ENCODE measurements at places on chromosomes 7 and 10. TPM values are rescaled to one million over a fixed set of nuclear protein-coding genes. Genes with fewer than 3 reads are reported as not detected.

The SCRN1 gene
- polyA plus RNA-seq: 2.3 TPM

The AGK gene
- 28.5 TPM for polyA plus RNA-seq

The IRF5 gene
- 14.4 TPM for polyA plus RNA-seq

The SLC29A4 gene
- polyA plus RNA-seq: 0.82 TPM

The SH3PXD2A gene
- 0.77 TPM for polyA plus RNA-seq

The CTNNA3 gene
- polyA plus RNA-seq: not detected

The CLCN1 gene
- 0.06 TPM for polyA plus RNA-seq

The EPHA1 gene
- polyA plus RNA-seq: 4.2 TPM

The TBX20 gene
- polyA plus RNA-seq: not detected

The NPSR1 gene
- polyA plus RNA-seq: not detected

The IFIT1B gene
- polyA plus RNA-seq: not detected

The TRIM73 gene
- 1.5 TPM for polyA plus RNA-seq

The NODAL gene
- polyA plus RNA-seq: 0.19 TPM

The DPYSL4 gene
- 0.21 TPM for polyA plus RNA-seq

The C10orf67 gene
- polyA plus RNA-seq: 0.31 TPM

The ACSM6 gene
- polyA plus RNA-seq: not detected
